Activated CD4-positive, alpha-beta T cell treated with anti-CD3 and anti-CD28 coated beads, Interleukin-2, amount 50 U/mL, for 48 hours (primary cell): ENCODE measurements at places on chromosomes 7 and 10.

DNA sequence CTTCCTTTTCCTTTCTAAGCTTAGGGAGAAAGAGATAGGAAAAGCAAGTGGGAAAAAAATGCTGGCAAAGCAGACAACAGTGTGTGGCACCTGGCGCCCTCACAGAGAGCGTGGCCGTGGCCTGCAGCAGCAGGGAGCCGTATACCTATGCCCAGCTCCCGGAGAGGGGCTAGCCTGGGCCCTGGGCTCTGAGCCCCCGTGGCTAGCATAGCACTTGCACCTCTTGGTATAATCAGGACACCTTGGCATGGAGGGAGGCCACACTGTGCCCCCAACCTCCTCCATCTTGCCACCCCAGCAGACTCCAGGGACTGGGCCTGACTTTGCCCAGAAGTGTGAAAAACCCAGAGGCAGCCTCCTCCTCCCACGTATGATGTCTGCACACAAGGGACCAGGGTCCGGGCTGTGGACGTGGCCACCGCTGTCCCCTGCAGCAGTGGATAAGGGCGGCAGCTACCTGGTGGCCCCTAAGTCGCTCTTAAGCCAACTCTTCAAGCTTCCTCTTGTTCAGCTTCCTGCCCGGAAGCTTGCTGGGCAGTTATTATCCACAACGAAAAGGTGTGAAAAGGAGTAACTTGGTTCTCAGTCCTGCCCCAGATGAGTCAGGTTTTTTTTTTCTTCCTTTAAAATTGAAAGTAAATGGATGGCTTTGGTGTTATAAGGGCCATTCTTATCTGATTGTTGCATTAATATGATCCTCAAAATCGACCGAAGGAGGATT lies 249.1 kb upstream of the PITRM1 start:
- no peak for DNase-seq

- DNase-seq = no peak
These were observed 9.9 kb downstream of the ARHGAP22 start for GRCh38 chr10:48594803-48595538.

DNA sequence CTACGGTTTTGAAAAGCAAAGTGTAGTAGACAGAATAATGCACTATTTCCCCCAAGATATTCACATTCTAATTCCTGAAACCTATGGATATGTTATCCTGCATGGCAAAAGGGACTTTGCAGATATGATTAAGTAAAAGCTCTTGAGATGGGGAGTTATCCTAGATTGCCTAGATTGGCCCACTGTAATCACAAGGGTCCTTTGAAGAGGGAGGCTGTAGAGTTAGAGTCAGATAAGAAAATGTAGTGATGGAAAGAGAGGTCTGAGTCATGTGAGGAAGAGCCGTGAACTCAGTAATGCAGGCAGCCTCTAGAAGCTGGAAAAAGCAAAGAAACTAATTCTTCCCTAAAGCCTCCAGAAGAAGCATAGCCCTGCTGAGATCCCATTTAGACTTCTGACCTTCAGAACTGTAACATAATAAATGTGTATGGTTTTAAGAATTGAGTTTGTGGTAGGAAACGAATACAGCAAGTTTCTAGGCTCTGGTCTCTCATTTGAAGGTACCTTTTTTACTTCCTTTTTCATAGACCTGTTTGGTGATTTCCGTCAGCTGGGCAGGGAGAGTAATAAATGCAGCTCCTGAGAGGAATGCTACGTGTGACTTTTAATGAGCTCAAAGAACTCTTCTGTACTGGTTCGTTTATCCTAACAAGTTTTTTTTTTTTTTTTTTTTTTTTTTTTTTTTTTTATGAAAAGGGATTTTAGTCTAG lies 41.9 kb upstream of the NXPH1 start:
- DNase-seq = no peak

DNA sequence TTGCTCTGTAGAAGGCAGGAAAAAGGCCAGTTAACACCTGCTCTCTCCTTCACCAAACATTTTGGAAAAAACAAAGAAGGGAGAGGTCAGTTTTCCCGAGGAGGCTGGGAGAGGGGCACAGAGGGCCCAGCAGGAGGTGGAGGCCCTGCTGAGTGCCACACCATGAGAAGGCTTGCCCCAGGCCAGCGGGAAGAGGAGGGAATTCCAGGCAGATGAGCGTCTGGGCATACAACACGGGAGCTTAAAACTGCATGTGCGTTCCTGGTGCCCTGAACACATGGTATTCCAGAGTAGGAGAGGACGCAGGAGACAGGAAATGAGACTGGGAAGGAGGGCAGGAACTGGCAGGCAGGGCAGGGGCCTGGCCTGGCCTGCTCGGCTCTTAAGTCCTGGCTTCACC lies 182.4 kb downstream of the CCDC3 start:
- no peak for DNase-seq

- DNase-seq = no peak
These were observed 178.3 kb downstream of the GRID1 start for GRCh38 chr10:86188326-86188725.

GRCh38 chr10:3393958-3394357 lies 221.4 kb upstream of the PITRM1 start:
- DNase-seq = no peak
